ENCODE measurements at places on chromosomes 7 and 10.
A peak's percentile ranks its signal among the peaks of the same experiment; 100 is the strongest.

DNA sequence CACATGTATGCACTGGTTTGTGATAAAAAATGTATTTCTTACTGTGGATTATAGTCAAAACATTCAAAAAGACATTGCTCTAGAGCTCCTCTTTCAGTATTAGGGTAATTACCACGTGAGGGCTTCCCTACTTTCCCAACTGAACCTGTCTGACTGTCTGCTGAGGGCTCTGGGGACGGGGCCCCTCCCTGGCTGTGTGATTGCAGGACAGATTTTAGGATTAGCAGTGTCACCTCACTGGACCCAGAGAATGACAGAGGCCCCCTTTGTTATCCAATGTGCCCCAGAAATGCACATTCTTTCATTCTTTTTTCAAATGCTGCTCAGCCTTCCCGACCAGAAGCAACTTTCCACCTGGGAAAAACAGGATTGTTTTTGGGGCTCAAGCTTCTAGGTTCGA, 43.6 kb upstream of the MXI1 start:
- no peak overlapping the region for H3K4me3 ChIP-seq
- H3K27me3 ChIP-seq, result peaks cover 40% of the 10 kb centered on the region
- peaks cover 9% of the 10 kb centered on the region for H3K4me1 ChIP-seq
- no peak overlapping the region for H3K27ac ChIP-seq

DNA sequence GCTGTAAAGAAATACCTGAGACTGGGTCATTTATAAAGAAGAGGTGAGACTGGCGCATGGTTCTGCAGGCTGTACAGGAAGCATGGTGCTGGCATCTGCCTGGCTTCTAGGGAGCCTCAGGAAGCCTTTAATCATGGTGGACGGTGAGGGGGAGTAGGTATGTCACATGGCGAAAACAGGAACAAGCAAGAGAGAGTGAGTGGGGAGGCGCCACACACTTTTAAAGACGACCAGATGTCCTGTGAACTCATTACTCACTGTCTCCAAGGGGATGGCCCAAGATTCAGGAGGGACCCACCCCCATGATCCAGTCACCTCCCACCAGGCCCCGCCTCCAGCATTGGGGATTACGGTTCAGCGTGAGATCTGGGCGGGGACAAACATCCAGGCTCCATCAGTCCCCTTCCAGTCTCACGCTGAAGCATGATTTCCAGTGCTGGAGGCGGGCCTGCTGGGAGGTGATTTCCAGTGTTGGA, 3.2 kb downstream of the ZNF316 start:
- no peaks in the 10 kb centered on the region for H3K27me3 ChIP-seq
- no peak for DNase-seq
- H3K27ac ChIP-seq, result no peak overlapping the region
- H3K4me3 ChIP-seq, result no peak overlapping the region

- H3K4me3 ChIP-seq, result no peak overlapping the region
- no peaks in the 10 kb centered on the region for H3K27me3 ChIP-seq
- H3K4me1 ChIP-seq, result peaks cover 22% of the 10 kb centered on the region
- DNase-seq, result no peak
- peaks cover 57% of the 10 kb centered on the region for H3K36me3 ChIP-seq
Observed at GRCh38 chr10:46014683-46015405, 15.6 kb downstream of the NCOA4 start.

GRCh38 chr7:69681181-69681580, 82.9 kb downstream of the AUTS2 start:
- DNase-seq, result no peak
- H3K36me3 ChIP-seq, result no peaks in the 10 kb centered on the region
- H3K27ac ChIP-seq, result no peak overlapping the region
- H3K4me3 ChIP-seq, result no peak overlapping the region
- no peaks in the 10 kb centered on the region for H3K27me3 ChIP-seq

DNA sequence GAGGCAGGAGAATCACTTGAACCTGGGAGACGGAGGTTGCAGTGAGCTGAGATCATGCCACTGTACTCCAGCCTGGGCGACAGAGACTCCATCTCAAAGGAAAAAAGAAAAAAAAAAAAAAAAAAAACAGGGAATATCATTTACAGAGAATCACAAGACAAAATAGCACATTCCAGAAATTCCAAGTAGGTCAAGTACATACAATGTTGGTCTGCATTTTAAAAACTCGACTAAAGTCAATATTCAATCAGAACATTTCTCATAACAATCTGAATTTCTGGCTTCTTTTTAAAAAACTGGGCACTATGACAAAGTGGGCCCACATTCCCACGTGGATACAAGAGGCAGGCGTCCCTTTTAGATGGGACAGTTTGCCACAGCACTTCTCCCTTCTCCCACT, 12.8 kb downstream of the ZC3HAV1L start:
- H3K36me3 ChIP-seq, result peaks cover 42% of the 10 kb centered on the region
- H3K4me1 ChIP-seq, result no peaks in the 10 kb centered on the region
- H3K27ac ChIP-seq, result no peak overlapping the region
- no peak for DNase-seq
- no peaks in the 10 kb centered on the region for H3K27me3 ChIP-seq

- no peaks in the 10 kb centered on the region for H3K36me3 ChIP-seq
- H3K4me3 ChIP-seq, result no peak overlapping the region
- H3K4me1 ChIP-seq, result peaks cover 5% of the 10 kb centered on the region
Observed at GRCh38 chr7:94258418-94259300, 136.0 kb upstream of the COL1A2 start.

GRCh38 chr7:48634116-48634632, 290.2 kb upstream of the CDC14C start:
- H3K4me1 ChIP-seq, result peaks cover 3% of the 10 kb centered on the region
- DNase-seq, result no peak

- no peaks in the 10 kb centered on the region for H3K27me3 ChIP-seq
- peak overlapping the region; percentile 64 for H3K27ac ChIP-seq
- DNase-seq, result no peak
- H3K36me3 ChIP-seq, result peaks cover 17% of the 10 kb centered on the region
- H3K4me3 ChIP-seq, result no peak overlapping the region
Observed at GRCh38 chr10:114499116-114499515, 94.8 kb upstream of the AFAP1L2 start.

- no peak for DNase-seq
- H3K27me3 ChIP-seq, result no peaks in the 10 kb centered on the region
- no peak overlapping the region for H3K27ac ChIP-seq
- peaks cover 15% of the 10 kb centered on the region for H3K4me1 ChIP-seq
Observed at GRCh38 chr10:116848032-116848943, 1.0 kb upstream of the ENO4 start.

- no peak overlapping the region for H3K27ac ChIP-seq
- H3K36me3 ChIP-seq, result no peaks in the 10 kb centered on the region
- no peak overlapping the region for H3K4me3 ChIP-seq
- no peaks in the 10 kb centered on the region for H3K27me3 ChIP-seq
Observed at GRCh38 chr7:34675749-34676374, 17.8 kb downstream of the NPSR1 start.

GRCh38 chr7:80960244-80960795, 41.5 kb upstream of the SEMA3C start:
- H3K4me1 ChIP-seq, result no peaks in the 10 kb centered on the region
- no peaks in the 10 kb centered on the region for H3K27me3 ChIP-seq

DNA sequence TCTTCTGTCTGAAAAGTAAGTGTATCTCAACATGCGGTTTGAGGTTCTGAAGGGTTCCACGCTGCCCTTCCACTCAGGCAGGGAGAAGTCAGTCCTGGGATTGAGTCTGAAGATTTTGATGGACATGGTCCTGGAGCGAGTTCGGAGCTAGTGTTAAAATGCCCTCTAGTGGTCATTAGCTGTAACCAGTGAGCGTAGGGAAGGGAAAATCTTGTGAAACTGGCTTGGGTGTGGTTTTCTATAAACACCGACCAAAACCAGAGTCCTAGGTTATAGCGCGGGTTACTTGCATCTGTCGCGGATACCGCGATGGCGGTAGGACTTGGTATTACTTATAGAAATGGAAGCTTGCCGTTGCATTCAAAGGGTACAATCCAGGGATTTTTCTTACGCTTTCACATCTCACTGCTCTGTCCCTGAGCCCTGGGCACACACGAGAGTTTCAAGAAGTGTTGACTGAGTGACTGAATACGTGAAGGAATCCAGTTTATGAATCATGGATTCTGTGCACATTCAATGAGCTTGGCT, 348.2 kb upstream of the C7orf33 start:
- peaks cover 3% of the 10 kb centered on the region for H3K4me1 ChIP-seq
- no peak overlapping the region for H3K4me3 ChIP-seq
- H3K36me3 ChIP-seq, result no peaks in the 10 kb centered on the region
- H3K27me3 ChIP-seq, result no peaks in the 10 kb centered on the region
- no peak for DNase-seq
- no peak overlapping the region for H3K27ac ChIP-seq

- peaks cover 2% of the 10 kb centered on the region for H3K4me1 ChIP-seq
- H3K27me3 ChIP-seq, result no peaks in the 10 kb centered on the region
- H3K36me3 ChIP-seq, result no peaks in the 10 kb centered on the region
- H3K27ac ChIP-seq, result no peak overlapping the region
- no peak for DNase-seq
Observed at GRCh38 chr7:66664590-66665293, 36.1 kb downstream of the KCTD7 start.

DNA sequence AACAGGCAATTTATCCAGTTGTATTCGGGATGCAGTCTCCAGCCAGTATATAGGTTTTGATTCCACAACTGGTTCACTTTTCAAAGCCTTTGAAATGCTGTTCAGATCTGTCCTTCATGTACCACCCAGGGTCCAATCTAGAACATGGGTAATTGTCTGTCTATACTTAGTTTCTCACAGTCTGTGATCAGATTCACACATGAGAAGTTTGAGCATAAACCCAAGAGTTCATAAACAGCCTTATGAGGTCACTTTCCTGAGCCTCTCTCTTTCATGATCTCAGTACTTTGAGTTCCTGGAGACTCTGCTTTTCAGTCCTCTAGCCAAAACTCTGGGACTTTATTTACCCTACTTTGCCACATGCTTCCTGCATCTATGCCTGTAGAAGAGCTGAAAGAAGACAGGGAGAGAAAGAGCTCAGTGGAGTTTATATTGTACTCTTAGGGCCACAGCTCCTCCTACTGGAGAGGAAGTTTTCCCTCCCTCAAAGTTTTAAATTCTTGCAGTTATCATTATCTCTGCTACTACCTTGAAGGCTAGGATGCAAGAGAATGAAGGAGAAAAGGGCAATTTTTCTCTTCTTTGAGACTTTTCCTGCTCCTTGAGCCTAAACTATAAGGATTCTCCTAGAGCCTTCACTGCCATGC, 172.0 kb downstream of the ZEB1 start:
- H3K4me1 ChIP-seq, result no peaks in the 10 kb centered on the region
- H3K27ac ChIP-seq, result no peak overlapping the region
- H3K36me3 ChIP-seq, result no peaks in the 10 kb centered on the region
- H3K27me3 ChIP-seq, result no peaks in the 10 kb centered on the region
- H3K4me3 ChIP-seq, result no peak overlapping the region
- DNase-seq, result no peak

All from suprapubic skin (tissue), 4 donors.